Stomach (tissue), 19 donors: ENCODE measurements at places on chromosomes 13 and 19. TPM values are rescaled to one million over a fixed set of nuclear protein-coding genes. Genes with fewer than 3 reads are reported as not detected.
A peak's percentile ranks its signal among the peaks of the same experiment; 100 is the strongest.

DNA sequence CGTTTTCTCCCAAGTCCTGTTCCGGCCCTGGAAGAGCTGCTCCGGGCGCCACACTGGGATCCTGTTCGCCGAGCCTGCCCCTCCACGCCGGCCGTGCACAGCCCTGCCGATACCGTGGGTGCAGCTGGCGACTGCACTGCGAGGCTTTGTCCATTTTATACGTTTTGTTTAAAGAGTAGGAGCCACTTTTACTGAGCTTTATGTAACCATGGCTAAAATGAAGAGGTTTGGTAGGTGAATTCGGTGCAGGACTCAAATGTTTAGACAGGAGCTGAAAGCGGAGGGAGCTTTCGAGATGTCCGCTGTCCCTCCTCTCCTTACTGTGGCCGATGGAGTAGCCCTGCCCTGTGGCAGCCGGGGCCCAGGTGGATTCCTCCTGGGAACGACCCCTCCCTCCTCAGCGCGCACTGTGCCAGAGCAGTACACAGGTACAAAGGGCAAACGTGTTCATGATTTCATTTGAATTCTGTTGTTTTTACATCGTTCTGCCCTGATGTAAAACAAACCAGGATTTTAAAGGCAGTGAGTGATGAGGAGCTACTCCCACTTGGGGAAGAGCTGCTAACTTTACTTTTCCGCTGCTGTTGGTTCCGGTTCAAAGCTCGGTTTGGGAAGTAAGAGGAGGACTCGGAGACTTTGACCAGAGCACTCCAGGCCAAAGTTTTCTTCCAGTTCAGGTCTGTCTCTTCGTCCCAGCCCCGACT lies 1.7 kb downstream of the COL4A2 start:
- DNase-seq: no peak

- DNase-seq: peak; percentile 88
These were observed 4.1 kb downstream of the DLL3 start for GRCh38 chr19:39502640-39503417.

GRCh38 chr13:45231722-45232121 lies 30.9 kb upstream of the KCTD4 start:
- peak; percentile 63 for DNase-seq

DNA sequence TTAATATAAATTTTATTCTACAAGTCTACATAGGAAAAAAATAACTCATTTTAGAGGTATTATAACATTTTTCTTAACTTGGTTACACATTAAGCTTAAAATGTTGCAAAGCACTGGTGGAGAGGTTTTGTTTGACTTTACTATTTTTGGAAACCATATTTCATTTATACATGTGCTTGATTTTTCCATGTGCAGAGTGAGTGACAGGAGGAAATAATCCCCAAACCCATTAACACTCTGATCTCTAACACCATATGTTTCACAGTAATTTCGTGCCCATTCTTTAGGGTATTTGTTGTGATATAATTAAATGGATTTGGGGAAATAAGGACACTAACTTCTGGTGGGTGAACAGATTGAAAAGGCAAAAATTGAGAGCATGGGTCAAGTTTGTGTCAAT lies 2124.4 kb upstream of the PCDH20 start:
- DNase-seq: no peak

GRCh38 chr13:113813749-113814434 lies 50.0 kb downstream of the GAS6 start:
- no peak for DNase-seq

GRCh38 chr13:40471076-40471475 lies 195.4 kb downstream of the FOXO1 start:
- no peak for DNase-seq

DNA sequence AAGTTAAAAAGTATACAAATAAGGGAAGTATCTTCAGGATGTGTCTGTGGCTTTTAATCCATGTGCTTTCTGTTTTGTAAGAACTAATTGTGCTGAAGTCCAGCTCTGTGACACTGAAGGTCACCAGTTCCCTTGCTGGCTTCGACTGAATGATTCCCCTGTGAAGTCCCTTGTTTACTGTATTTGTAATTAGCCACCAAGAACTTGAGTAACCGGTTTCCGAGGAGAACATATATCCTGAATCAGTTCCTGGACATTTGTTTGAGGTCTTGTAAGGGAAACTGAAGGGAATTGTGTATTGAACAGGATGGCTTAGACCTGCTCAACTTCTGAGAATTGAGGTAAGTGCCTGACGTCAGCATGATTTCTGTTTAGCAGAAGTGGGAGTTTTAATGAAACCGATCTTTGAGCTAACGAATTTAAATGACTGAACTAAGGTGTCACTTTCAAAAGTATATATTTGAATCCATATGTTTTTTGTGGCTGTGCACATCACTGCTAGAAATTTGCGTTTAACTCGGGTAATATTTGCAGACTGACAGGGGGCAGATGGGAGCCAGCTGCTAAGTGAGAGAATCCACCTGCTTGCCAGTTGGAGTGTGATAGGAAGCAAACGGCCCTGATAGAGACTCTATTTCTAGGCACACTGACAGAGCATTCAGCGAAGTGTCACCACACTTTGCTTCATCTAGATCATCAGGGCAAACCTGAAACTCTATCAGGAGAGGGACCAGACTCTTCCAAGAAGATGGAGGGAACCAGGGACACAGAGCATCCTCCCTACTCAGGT lies 530.0 kb downstream of the RFC3 start:
- peak; percentile 92 for DNase-seq

DNA sequence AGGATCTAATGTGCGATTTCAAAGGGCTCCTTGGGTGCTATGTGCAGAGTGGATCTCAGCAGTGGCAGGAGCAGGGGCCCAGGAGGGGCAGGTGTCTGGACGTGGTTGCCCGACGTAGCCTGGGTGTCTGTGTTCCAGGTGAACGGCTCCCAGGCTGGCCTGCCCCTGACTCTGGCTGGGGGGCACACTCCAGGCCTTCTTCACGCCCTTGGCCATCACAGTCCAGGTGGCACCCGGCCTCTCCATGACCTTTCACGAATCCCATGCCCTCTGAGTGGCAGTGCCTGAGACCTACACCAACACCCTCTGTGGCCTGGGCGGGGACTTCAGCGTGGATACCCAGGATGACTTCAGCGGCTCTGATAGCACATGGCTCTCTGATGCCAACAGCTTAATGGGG lies 11.3 kb upstream of the FXYD3 start:
- no peak for DNase-seq

GRCh38 chr19:30857388-30857787 lies 485.2 kb downstream of the ZNF536 start:
- no peak for DNase-seq

- DNase-seq: no peak
These were observed 1.6 kb downstream of the DNM2 start for GRCh38 chr19:10719466-10719961.

Gene CLIP3
- 7.5 TPM for total RNA-seq

Gene OR10H1
- not detected for total RNA-seq

Gene CEACAM6
- not detected for total RNA-seq

Gene PTGIR
- total RNA-seq: 5.8 TPM

Gene LRRC63
- not detected for total RNA-seq

Gene IZUMO2
- total RNA-seq: not detected
